ENCODE measurements at places on chromosomes 5 and 9.

- DNase-seq: no peak
Measured at GRCh38 chr5:170108266-170108785, 2.6 kb downstream of the FOXI1 start.

GRCh38 chr9:114183006-114183405, 27.7 kb downstream of the COL27A1 start:
- DNase-seq: no peak

- no peak for DNase-seq
Measured at GRCh38 chr5:72855821-72856220, 39.4 kb downstream of the TNPO1 start.

GRCh38 chr9:121863955-121864354, 212.5 kb downstream of the DAB2IP start:
- DNase-seq: no peak

GRCh38 chr5:160359816-160360215, 10.6 kb downstream of the C1QTNF2 start:
- DNase-seq: no peak

DNA sequence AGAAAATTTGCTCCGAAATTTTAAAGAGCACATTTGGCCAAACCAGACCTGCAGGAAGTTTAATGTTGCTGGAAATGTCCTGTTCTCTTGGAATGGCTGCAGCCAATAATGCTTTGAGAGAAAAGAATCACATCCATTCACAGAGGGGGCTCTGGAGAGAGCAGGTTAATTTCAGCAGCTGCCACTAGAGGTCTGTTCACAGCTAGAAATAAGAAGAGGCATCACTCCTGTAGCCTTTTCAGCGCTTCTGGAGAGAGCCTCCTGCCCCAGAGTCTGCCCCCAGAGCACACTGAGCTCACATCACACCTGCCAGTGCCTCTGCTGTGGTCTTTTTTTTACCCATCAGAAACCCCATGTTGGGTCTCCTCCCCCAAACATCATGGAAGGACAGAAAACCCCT, 124.8 kb upstream of the RAD23B start:
- no peak for DNase-seq

DNA sequence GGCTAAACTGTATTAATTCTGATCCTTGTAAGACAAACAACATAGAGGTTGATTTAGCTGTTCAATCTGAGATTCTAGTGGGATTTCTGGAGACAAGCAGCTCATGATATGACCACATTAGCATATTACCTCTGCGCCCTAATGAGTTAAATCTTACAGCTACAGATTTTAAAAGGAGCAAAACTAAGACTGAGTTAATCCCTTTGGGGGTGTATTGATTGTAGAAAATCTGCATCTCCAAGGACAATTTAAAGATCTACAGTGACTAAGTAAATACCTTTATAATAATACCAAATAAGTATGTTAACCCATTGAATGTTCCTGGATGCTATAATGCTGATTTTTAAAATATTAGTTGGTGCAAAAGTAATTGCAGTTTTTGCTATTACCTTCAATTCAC, 33.2 kb downstream of the ADAMTSL1 start:
- no peak for DNase-seq

- peak; percentile 22 for DNase-seq
Measured at GRCh38 chr5:7754997-7755596, 95.8 kb downstream of the CFAP90 start.

GRCh38 chr9:137455359-137455991, 3.7 kb downstream of the NSMF start:
- no peak for DNase-seq

GRCh38 chr5:38546691-38547146, 9.7 kb downstream of the LIFR start:
- no peak for DNase-seq

GRCh38 chr9:87628346-87628745, 97.6 kb upstream of the CTSL start:
- no peak for DNase-seq

DNA sequence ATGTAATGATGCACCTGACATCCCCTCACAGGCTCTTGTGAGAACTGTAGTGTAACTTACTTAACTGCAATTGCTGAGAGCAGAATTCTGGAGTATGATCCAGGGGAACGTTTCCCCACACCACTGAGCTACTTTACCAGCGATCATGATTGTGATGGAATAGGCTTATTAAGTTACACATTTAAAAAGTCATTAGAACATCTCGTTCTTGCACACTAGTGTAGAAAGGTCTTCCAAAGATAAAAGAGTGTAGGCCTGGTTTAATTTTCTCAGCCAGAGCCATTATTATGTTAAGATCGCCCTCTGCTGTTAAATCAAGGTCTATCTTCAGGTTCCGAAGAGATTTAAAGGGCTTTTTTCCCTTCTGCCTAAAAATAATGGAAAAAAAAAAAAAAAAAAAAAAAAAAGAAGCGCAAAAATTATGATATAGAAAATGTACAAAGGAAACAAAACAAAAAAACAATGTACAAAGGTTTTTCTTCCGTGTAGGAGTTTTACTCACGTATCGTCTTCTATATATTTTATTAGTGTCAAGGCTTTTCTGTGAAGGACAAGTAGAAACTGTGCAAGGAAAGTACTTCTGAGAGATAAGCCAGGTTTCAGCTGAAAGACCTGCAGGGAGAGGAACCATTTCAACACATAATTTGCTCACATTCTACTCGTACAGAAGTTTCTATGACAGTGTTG, 18.6 kb upstream of the MOB3B start:
- no peak for DNase-seq

- DNase-seq: no peak
Measured at GRCh38 chr5:151738125-151738848, 20.1 kb downstream of the ATOX1 start.

GRCh38 chr9:119318371-119318770, 50.9 kb downstream of the BRINP1 start:
- DNase-seq: no peak

DNA sequence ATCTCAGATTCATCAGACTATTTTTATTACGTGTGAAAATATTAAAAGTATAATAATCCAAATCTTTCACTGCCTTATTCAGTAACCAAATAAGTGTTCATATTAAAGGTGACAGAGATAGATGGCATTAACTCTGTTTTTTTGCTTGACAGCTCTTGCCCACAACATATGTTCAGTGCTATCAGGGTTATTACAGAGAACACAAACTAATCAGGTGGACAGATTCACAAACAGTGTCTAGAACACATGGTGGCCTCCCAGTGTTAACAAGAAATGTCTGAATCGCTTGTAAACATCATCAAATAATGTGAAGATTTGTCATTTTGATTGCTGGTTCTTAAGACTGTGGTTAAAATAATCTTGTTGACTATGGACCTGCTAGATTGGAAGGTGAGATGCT, 609.1 kb upstream of the GRAMD2B start:
- DNase-seq: no peak

DNA sequence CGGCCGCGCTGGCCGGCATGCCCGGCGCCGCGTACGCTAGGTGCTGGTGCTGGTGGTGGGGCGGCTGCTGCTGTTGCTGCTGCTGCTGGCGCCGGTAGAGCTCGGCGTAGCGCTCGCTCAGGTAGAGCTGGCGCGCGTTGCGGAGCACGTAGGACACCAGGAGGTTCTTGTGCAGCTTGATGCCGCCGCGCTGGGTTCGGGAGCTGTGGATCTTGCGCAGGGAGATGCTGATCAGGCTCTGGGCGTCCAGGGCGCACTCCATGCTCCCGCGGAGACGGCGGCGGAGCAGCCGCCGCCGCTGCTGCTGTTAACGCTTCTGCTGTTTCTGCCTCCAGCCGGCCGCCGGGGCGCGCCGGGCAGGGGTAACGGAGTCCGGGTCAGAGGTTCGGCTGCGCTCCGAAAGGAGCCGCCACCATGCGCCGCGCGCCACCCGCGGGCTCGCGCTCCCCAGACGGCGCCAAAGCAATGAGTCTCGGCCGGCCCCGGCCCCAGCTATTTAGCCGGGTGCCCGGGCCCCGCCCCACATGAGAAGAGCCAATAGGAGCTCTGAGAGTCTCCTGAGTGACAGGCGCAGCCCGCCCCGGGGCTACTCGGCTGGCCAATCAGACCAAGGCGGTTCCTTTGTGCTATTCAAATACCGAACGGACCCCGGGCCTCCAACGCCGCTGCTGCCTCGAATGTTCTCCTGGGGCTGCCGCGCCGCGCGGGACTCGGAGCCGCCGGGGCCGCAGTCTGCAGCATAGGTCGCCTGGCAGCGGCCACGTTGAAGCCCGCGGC, at the start of gene IER5L:
Gene IER5L (minus strand): TSS at position 471 of the 777 bp plus-strand sequence. CDS start 209 bp downstream, at position 262.
- peak; percentile 92 for DNase-seq

DNA sequence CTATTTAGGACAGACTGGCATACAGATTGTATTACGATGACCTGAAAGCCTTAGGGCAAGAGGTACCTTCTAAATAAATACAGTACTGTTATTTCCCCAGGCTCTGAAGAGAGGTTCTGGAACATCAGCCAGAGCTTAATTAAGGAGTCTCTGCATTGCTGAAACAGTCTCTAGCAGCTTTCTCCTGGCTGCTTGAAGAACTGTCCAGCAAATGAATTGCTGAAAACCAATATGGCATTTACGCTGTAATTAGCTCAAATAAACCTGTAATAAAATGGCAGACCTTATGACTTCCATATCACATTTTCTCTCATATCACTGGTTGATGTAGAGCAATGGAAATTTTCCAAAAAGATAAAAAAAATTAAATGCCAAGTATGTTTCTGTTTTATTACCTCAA, 636.3 kb downstream of the GABRG2 start:
- no peak for DNase-seq

DNA sequence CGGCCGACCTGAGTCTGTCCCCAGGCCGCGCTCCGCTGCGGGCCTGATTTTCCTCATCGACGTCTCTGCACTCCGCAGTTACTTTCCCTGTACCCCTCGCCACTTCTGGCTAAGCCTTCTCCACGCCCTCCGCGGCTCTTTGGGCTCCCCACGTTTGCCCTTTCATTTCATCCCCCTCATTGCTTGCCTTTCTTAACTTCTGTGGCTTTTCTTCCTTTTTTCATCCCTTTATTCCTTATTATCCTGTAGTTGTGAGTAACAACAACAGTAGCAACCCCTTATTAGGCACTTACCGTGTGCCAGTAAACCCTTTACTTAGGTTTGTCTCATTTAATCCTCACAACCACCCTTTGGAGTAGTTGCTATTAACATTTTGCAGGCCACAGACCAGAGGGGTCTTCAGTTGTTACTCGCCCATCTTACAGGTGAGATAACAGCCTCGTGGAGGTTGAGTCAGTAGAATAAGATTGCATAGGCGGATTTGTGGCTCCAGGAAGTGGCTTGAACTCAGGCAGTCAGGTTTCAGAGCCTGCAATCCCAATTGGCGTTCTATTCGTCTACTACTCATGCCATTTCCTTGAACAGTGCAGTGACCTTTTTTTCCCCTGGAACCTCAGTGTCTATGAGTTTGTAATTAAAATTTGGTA, 724 bp downstream of the TCERG1 start:
- no peak for DNase-seq

GRCh38 chr5:180287404-180287803, 4.5 kb downstream of the MAPK9 start:
- DNase-seq: no peak

DNA sequence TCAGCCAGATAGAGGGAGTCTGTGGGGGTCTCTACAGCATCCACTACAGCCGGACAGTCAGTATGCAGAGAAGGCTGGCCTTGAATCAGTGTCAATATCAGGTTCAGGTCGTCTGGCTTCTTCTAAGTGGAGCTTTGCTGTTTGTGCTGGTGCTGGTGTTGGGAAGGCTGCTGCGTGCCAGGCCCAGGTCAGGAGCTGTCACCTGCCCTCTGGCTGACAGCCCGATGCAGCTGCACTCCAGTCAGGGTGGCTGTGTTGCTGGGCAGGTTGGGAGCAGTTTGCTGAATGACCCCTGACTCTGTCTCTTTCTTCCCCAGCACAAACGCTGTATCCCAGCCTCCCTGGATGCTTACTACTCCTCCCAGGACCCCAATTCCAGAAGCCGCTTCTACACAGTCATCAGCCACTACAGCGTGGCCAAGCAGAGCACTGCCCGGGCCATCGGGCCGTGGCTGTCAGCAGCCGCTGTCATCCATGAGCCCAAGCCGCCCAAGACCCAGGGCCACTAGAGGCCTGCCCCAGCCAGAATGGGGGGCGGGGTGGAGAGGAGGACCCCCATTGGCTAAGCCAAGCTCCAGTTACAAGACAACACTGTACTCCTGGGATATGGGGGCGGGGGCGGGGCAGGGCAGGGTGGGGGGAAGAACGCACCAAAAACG, 61.6 kb downstream of the NSG2 start:
- no peak for DNase-seq

GRCh38 chr5:108093186-108093585, 288.7 kb downstream of the FBXL17 start:
- DNase-seq: no peak

GRCh38 chr5:99955962-99956361, 579.2 kb upstream of the FAM174A start:
- no peak for DNase-seq

GRCh38 chr9:79613145-79613544, 41.4 kb downstream of the TLE4 start:
- no peak for DNase-seq

DNA sequence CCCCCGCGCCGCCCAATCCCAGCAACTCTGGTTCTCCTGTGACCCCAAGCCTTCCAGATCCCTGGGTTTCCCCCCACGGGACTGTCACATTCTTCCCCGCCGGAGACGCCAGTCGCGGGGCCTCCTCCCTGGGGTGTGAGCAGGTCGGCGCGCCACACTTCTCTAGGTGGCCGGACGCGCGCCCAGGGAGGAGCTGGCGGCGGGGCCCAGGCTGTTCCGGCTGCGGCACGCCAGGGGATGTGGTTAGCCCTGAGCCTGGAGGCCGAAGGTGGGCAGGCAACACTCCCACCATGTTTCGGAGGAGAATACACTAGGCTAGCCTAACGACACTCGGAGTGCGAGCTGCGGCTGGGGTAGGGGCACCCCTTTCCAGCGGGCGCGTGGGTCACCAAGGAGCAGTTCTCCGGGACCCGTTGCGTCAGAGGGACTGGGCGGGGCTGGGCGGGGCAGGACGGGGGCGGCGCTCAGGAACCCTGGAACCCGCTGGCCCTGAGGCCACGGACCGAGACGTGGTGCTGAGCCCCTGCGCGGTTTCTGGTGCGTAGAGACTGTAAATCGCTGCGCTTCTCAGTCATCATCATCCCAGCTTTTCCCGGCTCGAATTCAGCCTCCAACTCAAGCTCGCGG, at the start of gene SLC27A6:
Gene SLC27A6 (plus strand): TSS at position 478 of the 627 bp plus-strand sequence. CDS start 650 bp downstream, outside the sequence.
- DNase-seq: no peak

DNA sequence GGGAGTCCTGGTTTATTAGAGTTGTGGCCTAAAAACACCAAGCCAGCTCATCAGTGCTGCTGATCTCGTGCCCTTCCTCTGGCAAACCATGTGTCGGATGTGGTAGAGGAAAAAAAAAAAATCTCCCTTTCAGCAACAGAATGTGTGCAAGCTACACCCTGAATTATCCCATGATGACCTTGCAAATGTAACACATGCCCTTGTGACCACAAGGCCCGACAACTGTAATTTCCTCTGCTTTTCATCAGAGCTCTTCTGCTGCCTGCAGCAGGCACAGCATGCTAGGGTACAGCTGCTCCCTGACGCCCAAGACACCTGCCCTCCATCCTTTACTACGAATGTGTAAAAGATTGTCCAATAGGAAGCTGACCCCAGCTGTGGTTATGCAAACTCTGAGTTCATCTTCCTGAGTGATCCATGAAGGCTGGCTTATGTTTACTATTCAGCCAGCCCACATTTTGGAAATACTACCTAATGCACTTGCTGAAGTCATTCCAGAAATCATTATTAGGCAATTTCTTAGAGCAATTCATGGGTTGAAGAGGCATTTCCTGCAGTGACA, 14.6 kb upstream of the BNC2 start:
- DNase-seq: no peak
